ENCODE measurements at places on chromosomes 12 and 14.

DNA sequence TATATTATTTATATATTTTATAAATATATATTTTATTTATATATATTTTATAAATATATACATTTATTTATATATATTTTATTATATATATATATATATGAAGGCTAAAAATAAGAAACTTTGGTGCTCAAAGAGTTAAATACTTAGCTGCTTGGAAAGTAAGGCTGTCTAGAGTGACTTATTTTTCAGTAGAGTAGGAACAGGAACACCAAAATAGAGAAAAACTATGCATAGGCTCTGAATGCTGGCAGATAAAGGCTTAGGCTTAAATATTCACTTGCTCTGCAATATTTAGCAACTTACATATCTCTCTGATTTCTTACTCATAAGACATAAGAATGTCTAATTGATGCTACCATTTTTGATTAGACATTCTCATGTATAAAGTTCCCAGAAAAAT, 991.2 kb downstream of the VRK1 start:
- no peak for DNase-seq

GRCh38 chr14:61213920-61214319, 67.2 kb downstream of the TMEM30B start:
- DNase-seq = no peak

GRCh38 chr12:17283563-17283962, 677.6 kb upstream of the LMO3 start:
- no peak for DNase-seq

- no peak for DNase-seq
These were observed 594 bp downstream of the ZCCHC8 start for GRCh38 chr12:122499991-122500684.
